ENCODE measurements at places on chromosomes 3 and 15.

GRCh38 chr15:59456114-59456513 lies 18.1 kb downstream of the FAM81A start:
- ATAC-seq, result no peak

DNA sequence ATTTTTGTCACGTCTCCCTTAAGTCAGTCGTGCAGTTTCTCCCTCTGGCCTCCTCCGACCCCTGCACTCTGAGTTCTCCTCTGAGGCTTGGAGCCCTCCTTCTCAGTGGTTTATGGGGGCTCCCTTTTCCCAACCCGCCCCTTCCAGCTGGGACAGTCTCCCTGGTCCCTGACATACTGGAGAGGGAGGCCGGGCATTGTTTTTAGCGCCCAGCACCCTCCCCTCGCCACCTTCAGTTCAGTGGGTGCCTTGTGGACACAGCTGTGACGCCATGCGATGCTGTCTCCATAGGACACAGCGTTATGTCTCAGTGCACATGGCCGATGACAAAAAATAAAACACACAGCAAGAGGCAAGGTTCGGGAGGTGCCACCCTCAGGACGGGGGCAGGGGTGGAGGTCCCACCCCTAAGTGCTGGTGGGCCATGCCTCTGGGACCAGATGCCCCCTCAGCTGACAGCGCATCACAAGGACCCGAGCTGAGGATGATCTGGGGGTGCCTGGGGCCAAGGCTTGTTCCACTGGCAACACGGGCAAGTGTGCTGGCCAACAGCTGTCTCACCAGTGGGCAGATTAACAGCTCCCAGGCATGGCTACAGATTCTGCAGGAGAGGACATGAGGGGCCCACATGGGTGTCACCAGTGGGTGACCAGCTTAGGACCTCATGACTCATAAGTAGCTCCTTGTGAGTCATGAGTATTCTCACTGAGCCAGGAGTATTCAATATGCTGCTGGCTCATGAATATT lies 81.6 kb downstream of the PLXNA1 start:
- no peak for ATAC-seq

- no peak for ATAC-seq
Measured at GRCh38 chr15:74202452-74203401, at the start of gene STRA6. TSS of gene STRA6 (minus strand) at chr15:74202787. CDS start at chr15:74202267, 520 bp downstream.

DNA sequence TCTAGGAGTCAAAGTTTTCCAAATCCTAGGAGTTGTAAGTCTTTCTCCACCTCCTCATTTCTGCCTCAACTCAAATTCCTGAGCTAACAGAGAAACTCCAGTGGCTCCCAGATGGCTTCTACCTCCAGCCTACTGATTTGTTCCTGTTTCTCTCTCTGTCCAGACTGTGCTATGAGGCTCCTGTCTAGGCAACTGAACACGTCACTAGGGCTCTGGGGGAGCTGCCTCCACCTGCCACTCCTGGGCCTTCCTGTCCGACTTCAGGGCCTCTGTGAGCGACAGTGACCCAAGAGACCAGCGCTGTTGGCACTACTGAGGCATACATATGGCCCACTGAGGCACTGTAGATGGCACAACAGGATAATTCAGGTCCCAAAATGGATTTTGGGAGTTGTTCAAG lies 71.4 kb downstream of the EXOG start:
- no peak for ATAC-seq

DNA sequence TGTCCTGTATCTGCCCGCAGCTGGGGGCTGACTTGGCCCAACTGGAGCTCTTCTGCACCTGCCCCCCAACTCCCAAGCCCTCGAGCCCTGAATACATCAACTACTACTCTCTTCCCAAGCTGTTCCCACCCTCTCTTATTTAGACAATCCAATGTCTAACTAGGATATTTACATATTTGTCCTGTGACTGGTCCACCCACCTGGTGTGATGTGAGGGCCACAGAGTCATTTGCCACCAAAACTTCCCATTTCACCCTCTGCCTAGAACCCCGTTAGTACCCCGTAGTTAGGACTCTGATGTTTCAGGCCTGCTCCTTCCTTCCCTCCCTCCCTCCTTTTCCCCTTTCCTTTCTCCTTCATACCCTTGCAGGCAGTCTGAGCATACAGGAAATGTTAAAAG lies 6.4 kb downstream of the CPLX3 start:
- no peak for ATAC-seq

- ATAC-seq, result peak; percentile 63
Measured at GRCh38 chr15:31031471-31032067, 40.1 kb upstream of the MTMR10 start.

- ATAC-seq, result no peak
Measured at GRCh38 chr3:193824365-193824764, 231.4 kb downstream of the OPA1 start.

- ATAC-seq, result no peak
Measured at GRCh38 chr15:38535491-38536200, 29.0 kb downstream of the RASGRP1 start.

DNA sequence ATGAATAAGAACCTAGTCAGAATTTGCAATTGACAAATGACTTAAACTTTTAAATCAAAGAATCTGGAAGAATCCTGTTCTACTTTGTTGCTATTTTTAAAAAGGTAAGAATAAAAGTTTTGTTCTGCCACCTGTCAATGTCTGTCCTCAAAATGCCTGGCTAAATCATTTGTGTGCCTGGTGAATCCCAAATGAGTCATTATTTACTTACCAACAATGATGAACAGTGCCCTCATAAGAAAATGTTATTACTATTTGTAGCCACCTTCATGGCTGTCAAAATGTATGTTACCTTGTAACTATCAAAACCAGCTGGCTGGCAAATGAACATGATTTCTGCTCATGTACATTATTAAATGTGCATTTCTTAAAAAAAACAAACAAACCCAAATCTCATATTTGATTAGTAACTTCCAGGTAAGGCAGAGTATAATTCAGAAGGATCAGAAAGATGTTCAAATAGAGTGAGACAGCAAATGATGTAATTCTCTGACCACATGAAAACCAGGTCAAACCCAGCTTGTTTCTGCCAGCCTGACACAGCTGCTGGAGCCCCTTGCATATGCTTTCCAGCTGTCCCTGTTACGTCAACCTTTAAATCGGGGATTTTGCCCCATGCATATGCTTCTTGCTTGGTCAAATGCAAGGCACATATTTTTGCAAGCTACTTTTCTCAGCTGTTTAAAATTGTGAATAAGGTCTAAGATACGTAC lies 137.9 kb downstream of the SSR3 start:
- no peak for ATAC-seq

GRCh38 chr3:148957586-148957985 lies 33.8 kb upstream of the GYG1 start:
- no peak for ATAC-seq

DNA sequence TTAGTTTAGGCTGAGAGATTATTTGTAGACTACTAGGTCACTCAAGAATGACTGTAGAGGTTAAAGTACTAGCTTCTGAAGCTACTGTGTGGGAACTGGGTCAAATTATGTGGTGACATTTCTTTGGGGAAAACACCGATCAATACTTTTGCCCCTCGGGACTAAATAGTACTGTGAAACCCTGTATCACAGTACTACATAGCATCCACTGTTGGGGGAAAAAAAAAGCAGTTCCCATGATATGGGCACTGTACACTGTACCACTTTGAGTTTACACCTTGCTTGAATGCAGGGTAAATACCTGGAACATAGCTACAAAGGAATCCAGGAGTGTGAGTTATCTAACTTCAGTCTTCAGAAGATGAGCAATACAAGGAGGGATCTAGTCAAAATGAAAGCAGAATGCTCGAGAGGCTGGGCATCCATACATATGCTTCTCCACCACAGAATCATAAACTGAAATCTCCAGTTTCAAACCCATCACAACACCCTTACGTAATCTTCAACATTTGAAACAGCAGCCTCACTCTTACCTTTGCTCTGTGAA lies 311.4 kb downstream of the UNC13C start:
- no peak for ATAC-seq

GRCh38 chr3:41418961-41419691 lies 219.8 kb downstream of the CTNNB1 start:
- ATAC-seq, result peak; percentile 8

DNA sequence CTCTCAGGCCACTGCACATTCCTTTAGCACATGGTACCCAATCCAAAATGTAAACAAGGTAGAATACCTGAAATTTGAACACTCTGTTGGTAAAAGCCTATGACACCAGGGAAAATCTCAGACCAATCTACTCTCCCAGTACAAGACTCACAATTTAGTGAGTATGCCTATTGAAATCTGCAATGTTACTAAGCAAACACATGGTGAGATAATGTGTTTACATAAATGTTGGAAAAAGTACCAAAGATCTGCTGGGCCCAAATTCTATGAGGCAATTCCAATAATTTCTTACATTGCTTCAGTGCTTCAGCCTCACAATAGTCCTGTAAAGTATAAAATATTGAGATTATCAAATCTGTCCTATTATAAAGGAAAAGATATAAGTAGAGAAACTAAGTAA lies 536.1 kb downstream of the PYDC2 start:
- ATAC-seq, result no peak

GRCh38 chr3:142057331-142057725 lies 92.0 kb downstream of the TFDP2 start:
- no peak for ATAC-seq

DNA sequence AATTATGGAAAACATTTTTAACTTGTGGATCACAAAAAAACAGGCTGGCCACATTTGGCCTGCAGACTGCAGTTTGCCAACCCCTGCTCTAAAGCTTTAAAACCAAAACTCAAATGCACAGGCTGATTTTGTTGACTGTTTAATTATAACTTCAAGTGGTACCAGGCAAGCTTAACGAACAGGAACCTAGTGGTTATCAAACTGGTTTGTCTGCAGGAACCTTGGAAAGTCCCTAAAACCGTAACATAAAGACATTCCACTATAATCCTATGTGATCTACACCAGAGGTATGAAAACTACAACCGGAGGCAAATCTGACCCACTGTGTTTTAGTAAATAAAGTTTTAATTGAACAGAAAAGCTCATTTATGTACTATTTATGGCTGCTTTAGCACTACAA lies 52.4 kb downstream of the TBL1XR1 start:
- ATAC-seq, result peak; percentile 77

GRCh38 chr15:66703540-66703941 lies 1.5 kb downstream of the SMAD6 start:
- no peak for ATAC-seq

DNA sequence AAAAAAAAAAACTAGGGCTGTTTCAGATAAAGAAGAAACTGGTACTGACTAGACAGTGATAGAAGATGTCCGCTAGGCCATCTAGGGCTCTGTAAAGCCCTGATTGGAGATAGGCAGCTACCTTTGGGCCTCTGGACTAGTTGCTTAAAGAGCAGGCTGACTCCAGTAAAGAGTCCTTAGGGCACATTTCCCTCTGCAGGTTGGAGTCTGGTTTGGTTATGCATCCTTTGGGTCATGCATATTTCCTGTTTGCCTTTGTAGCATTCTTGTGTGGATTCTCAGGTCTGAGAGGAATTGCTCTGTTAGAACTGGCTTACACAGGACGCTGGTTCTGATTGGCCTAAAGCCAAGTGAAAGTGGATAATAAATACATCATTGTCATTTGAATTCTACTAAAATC lies 165.5 kb upstream of the LRRN1 start:
- no peak for ATAC-seq

GRCh38 chr3:37173806-37174205 lies 576 bp downstream of the LRRFIP2 start:
- no peak for ATAC-seq

- peak; percentile 61 for ATAC-seq
Measured at GRCh38 chr15:77024273-77025082, 29.6 kb downstream of the PSTPIP1 start.

GRCh38 chr3:171173736-171174135 lies 147.2 kb upstream of the SLC2A2 start:
- ATAC-seq, result no peak

DNA sequence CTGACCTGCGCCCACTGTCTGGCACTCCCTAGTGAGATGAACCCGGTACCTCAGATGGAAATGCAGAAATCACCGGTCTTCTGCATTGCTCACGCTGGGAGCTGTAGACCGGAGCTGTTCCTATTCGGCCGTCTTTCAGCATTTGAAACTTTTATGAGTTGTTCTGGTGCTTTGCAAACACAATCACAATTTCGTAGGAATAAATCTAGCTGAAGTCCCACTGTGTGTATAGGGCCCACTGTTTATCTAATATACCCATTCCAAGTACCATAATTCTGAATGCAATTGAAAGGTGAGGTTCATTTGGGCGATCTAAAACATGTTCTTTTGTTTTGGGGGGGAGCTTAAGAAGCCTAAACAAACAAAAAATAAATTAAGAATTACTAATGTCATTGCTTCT lies 572.1 kb downstream of the FGF12 start:
- ATAC-seq, result no peak

DNA sequence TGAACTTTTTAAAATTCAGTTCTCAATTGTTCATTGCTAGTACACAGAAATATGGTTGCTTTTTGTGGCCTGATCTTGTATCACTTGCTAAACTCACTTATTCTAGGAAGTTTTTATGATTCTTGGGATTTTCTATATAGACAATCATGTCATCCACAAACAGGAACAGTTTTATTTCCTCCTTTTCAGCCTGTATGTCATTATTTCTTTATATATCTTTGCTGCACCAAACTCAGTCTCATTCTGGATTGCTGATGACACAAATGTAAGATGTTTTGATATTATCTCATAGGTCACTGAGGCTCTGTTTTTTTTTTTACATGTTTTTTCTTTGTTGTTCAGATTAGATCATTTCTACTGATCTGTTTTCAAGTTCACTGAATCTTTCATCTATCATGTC lies 71.7 kb downstream of the TTBK2 start:
- ATAC-seq, result no peak

DNA sequence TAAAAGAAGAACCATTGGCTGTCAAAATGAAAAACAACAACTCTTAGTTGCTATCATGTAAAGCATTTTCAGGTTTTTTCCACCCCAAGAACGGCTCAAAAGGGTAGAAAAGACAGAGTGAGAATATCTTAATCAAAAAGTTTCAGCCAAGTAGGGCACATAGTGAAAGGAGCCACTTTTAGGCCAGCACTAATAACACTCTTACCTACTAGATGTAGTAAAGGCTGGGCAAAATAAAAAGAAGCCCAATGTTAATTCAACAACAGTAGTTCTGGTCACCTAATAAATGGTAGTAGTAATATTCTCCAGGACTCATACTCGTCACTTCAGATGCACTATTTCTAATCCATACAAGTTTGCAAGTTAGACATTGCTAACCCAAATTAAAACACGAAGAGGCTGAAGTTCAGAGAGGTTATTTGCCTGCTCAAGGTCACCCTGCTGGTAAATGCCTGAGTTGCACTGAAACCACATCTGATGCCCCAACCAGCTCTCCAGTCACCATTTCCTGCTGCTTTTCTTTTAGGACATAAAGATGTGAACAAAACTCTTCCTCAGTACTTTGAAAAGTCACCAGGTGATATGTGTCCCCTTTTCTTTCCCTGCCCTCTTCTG lies 7.5 kb downstream of the GOLIM4 start:
- ATAC-seq, result no peak

- peak; percentile 99 for ATAC-seq
Measured at GRCh38 chr15:52261498-52262242, 33.9 kb downstream of the MYO5C start.

Measured in stimulated activated memory B cell treated with anti-CD40 and anti-IgM and Interleukin-4, amounts not matched to agents 10 μg/mL and 1 μg/mL and 100 μg/mL, for 72 hours (primary cell).